ENCODE measurements at places on chromosomes 4 and X.

- DNase-seq = no peak
Measured at GRCh38 chr4:153001626-153002025, 65.5 kb downstream of the FHDC1 start.

- DNase-seq = no peak
Measured at GRCh38 chr4:10075158-10075863, 41.3 kb downstream of the WDR1 start.

DNA sequence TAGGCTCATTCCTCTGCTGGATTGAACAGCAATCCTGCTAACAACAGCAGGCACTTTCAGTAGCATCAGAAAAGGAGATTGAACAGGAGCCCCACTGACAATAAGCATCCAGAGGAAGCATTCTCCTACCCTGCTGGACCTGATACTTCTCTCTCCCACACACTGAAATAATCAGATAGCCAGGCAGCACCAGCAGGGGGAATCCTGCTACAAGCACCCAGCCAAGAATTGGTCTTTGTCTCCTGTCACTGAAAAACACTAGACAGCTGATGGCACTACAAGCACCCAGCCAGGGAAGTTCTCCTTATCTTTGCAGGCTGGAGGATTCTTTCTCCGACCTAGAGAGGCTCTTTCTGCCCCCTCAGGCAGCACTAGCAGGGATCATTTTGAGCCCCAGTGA is 444.3 kb upstream of the GRIA3 start:
- DNase-seq = no peak

GRCh38 chrX:155662282-155662681 is 49.5 kb upstream of the TMLHE start:
- DNase-seq = no peak

DNA sequence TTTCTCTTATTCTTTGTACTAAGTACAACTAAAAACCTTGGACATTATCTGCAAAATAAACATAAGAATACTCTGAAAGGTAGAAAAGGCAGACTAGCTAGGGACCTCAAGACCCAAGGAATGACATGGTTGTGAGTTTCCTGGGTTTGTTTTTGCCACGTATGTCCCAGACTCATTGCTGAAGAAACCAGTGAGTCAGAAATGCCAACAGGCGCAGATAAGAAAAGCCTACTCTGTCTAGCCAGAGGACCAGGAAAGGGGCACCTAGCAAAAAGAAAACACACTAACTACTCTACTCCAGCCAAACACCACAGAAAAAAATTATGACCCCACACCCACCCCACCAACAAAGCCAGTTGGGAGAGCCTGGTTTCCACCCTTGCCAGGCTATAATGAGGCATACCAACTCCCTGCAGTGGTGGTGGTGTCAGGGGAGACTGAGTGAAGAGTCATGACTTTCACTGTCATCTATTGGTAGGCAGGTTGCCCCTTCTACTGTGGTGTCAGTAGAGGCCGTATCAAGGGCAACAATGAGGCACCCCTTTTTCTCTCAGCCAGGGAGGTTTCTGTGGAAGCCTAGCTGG is 10.9 kb downstream of the MTMR1 start:
- DNase-seq = no peak

- DNase-seq = no peak
Measured at GRCh38 chrX:153884136-153884535, 1.8 kb downstream of the L1CAM start.

- DNase-seq = no peak
Measured at GRCh38 chr4:185138161-185138560, 4.9 kb upstream of the SLC25A4 start.

DNA sequence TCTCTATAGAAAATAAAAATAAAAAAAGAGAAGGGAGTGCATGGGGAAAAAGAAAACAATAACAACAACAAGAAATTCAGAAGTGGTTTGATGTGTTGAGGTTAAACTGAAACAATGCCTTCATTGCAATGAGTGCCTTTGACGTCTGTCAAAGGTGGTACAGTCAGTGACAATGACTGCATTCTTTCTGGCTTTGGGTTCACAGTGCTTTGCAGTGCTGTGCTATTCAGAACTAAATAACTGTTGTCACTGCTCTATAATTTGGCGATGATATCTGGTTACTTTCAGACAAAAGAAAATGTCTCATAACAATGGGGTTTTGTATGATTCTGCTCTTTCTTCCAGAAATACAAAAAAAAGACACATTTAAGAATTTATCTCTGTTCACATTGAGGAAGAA is 488.6 kb upstream of the MAGEB2 start:
- DNase-seq = no peak

DNA sequence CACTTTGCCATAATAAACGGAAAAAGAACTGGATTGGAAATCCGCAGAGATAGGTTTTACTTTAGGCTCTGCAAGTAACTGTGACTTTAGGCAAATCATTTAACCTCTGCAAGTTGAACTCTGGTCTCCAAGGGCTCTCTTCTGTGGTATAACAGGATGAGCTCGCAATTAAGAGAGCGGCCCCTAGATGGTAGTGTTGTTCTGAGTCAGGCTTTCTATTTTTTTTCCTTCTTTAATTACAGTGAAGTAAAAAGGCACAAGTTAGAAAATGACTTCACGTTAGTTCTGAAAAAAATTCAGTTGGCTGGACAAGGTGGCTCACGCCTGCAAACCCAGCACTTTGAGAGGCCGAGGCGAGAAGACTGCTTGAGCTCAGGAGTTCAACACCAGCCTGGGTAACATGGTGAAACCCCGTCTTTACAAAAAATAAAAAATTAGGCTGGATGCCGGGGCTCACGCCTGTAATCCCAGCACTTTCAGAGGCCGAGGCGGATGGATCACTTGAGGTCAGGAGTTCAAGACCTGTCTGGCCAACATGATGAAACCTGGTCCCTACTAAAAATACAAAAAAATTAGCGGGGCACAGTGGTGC is 18.0 kb downstream of the RPS3A start:
- DNase-seq = no peak

DNA sequence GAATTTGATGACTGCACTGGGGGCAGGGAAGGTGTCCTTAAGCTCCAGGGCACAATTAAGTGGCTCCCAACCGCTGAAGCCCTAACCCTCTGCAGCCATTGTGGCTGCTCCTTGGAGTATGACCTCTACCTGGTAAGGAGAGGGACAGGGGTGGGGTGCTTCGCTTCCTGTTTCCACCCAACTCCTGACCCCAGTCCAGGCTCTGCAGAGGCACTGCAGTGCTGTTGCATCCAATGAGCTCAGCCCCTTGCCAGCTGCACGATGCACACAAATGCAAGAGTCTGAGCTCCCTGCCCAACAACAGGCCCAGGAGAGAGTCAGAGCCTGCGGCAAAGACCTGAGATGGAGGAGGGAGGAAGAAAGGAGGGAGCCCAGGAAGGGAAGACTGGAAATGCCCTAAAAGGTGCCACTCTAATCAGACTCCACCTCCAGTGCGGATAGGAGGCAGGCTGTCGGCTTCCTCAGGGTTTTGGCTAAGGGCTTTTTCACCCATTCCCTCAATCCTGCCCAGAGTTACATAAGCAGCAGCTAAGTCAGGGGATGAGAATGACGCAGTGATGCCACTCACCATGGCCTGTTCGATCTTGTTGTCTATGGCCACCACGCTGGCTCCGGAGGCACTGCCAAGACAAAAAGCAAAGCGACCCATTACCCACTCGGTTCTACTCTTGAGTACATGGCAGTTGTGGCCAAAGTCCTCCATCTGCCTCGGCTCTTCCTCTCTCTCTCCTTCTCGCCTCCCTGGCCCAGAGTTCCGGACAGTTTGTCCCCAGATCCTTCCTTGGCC is 60.1 kb downstream of the TSC22D3 start:
- DNase-seq = no peak

GRCh38 chrX:3299636-3300035 is 46.8 kb downstream of the MXRA5 start:
- DNase-seq = no peak

GRCh38 chr4:166290426-166290825 is 417.4 kb downstream of the TLL1 start:
- no peak for DNase-seq

GRCh38 chrX:122878269-122878668 is 305.8 kb upstream of the GRIA3 start:
- DNase-seq = no peak

GRCh38 chr4:52894443-52894842 is 32.3 kb downstream of the RASL11B start:
- DNase-seq = no peak

DNA sequence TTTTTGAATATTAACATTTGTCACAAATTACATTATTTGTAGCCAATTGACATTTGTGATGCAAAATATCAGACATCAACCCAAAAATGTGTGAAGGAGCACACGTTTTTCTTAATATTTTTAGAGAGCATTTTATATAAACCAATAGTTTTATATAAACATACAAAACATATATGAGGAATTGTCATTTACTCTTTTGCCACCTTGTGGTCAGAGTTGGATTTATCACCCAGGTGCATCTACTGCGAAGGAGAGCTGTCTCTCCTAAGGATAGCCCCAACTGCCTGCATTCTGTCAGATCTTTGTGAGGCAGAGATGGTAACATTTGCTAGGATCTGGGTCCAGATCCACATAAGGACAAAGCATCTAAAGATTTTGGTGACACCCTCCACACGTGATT is 2.5 kb upstream of the USP27X start:
- no peak for DNase-seq

DNA sequence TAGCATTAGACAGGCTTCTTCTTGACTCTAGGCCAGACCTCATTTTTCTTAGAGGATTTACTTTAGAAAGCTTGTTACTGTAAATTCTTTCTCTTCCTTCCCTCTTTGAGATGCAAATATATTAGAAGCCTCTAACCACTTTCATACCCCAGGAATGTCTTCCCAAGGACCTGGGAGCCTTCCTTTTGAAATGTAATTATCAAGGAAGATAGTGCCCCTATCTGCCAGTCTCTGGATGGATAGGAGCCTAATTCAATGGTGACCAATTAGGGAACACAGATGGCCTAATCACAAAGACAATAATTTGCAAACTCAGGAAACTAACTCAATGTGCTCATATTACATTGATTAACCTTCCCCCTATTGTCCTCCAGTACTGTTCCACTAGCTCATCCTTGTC is 145.6 kb upstream of the DCAF8L1 start:
- DNase-seq = no peak

- no peak for DNase-seq
Measured at GRCh38 chr4:55079451-55080173, 45.8 kb downstream of the KDR start.

DNA sequence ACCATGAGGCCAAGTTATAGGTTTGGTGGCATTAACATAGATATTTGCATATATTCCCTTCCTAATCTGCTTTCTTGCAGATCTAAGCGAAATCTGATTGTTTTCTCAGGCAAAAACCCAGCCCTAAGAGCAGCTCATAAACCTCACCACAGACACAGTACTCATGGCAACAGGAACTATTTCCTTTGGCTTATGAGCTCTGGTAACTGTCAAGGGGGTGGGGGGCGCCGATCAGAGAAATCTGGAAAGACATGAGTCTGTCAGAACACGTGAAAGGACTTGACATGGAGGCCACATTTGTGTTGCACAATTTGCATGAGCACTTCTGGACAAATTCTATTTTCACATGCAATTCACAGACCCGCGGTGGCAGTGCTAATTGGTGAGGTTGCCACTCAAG is 83.7 kb downstream of the MGST2 start:
- DNase-seq = no peak

GRCh38 chr4:64777286-64777685 is 368.0 kb upstream of the TECRL start:
- no peak for DNase-seq

- no peak for DNase-seq
Measured at GRCh38 chr4:4919927-4920326, 60.5 kb downstream of the MSX1 start.

DNA sequence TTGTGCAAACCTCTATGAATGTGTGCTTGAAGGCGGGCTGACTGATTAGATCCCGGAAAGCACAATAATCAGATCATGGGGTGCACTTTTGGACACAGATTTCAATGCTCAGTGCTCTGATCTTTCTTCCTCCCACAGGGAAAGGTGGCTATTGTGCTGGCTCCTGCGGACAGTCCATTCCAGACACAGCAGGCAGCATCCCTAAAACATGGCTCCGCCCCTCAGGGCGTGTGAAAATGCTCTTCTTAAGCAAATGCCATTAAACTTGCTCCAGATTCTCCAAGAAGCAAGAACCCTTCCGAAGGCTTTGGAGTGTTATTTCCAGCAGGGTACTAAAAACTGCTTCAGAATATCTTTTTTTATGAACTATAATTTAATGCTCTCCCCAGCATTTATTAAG is 100.0 kb downstream of the SLC2A9 start:
- no peak for DNase-seq

- DNase-seq = no peak
Measured at GRCh38 chr4:157057218-157057617, 18.7 kb upstream of the GLRB start.

GRCh38 chr4:176833400-176834175 is 40.9 kb upstream of the VEGFC start:
- no peak for DNase-seq

All from left colon (tissue), 2 donors.